A172 (cell line): ENCODE measurements at places on chromosomes 1 and 21.

DNA sequence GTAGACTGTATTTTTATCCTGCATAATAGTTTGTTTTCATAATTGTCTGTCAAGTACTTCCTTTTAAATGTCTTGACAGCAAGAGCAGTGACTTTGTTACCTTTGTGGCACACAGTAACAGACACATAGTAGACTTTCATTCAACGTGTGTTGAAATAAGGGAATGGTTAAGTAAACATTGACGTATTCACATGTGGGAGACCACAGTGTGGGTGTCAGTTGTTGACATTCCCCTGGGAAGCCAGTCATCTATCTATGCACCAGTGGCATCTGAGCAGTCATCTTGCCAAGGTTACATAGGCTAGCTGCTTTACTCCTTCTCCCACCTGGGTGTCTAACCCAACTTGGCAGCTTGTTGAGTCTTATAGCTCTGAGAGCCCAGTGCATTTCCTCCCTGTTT, 1.4 kb upstream of the NUP133 start:
- DNase-seq, result no peak

DNA sequence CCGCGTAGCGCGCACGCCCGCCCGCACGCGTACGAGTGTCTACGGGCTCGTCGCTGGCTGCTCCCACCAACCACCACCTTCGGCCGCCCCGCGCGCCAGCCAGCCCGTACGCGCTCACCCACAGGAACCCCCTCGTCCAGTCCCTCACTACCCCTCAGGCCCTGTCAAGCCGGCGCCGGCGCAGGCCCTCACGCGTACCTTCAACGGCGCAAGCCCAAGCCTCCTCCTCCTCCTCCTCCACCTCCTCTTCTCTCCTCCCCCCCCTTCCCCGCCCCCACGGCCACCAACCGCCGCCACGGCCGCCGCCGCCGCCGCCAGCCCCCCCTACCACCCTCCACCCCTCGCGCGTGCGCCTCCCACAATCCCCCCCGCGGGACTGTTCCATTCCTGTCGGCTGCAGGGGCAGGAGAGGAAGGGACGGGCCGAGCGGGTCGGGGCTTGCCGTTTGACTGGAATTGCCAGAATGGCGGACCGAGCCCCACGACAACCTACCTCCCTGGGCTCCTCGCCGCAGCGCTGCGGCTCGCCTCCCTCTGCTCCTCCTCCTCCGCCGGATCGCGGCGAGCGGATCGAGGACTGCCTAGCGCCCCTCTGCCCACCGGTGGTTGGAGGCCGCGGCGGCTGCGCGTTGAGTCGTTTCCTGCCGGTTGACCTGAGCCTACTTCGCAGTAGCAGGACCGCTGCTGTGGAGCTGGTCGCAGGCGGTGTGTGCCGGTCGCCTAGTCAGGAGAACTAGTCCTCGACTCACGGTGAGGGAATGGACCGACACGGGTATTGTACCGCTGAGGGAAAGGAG, at the start of gene ASH1L:
Gene ASH1L (minus strand): TSS at position 223 of the 796 bp plus-strand sequence. CDS start 41,284 bp downstream, outside the sequence.
- DNase-seq, result peak; percentile 93

- DNase-seq, result no peak
Observed at GRCh38 chr1:89361681-89362080, 2.2 kb upstream of the GBP6 start.

GRCh38 chr1:233005156-233005555, 54.7 kb downstream of the NTPCR start:
- DNase-seq, result no peak

GRCh38 chr1:72462186-72462905, 180.0 kb upstream of the NEGR1 start:
- DNase-seq, result no peak

- DNase-seq, result no peak
Observed at GRCh38 chr21:38631206-38631605, 132.9 kb upstream of the ERG start.

- DNase-seq, result no peak
Observed at GRCh38 chr1:172148213-172148612, 272.3 kb upstream of the C1orf105 start.

DNA sequence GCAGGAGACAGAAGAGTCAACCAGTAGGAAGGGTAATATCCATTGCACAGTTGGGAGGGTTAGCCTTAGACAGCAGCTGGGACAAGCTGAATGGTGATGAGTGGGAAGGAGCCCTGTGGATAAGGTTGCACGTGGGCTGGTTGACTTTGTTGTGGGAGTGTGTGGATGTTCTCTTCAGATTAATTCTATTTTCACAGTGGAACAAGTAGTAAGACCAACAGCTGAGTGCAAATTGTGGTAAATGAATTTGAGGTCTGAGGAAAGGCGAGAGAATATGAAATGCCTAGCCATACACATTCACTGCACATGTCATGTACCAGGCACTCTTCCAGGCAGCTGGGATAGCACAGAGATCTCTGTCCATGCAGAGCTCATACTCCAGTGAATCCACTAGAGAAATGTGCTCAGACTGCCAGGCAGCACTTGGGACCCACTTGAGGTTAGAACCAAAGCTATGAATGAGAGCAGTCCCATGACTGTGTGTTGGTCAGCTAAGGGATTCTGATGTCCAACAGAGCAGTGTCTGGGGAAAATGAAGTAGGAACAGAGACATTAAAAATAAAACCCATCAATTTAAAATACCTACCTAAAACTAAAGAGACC, 25.2 kb upstream of the VTCN1 start:
- DNase-seq, result no peak

DNA sequence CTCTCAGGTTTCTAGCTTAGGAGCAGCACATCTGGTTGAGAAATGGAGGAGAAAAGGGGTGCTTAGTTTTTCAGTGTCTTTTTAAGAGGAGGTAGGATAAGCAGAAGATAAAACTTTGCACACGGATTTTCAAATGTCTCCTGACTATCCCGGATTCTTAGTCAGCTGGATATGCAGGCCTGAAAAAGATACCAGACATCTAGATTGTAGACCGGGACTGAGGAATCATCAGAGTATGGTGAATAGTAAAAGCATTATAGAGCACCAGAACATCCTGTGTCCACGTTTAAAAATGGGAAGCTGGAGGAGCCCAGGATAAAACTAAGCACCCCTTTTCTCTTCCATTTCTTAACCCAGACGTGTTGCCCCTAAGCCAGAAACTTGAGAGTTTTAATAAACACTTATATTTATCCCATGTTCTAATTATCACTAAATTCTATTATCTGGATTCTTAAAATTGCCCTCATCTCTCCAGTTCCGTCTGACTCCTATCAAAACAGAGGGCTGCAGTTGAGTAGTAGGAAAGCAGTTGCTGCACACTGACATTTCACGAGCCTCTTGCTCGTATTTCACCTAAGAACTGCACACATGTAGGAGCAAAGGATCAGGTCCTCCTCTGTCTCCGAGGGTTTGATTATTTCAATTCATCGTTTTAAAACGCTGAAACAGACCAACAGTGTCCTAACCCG, 609 bp downstream of the PIGK start:
- DNase-seq, result no peak

- DNase-seq, result no peak
Observed at GRCh38 chr1:177366091-177366490, 195.3 kb downstream of the BRINP2 start.

DNA sequence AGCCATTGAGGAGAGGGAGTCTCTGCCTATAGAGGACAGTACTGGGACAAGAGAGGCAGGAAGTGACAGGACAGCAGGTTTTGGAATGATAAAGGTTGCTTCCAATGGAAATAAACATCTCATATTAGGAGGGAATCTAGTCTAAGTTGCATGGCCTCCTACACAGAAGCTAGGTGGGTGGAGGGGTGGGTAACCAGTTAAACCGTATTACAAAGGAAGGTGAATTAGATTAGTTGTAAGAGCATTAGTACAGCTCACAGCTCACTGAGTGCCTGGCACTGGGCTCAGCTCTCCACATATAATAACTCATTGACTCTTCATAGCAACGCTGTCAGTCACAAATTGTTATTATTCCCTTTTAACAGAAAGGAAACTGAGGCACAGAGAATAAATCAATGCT, 468.1 kb downstream of the PTPRU start:
- no peak for DNase-seq
